ENCODE measurements at places on chromosomes 16 and 17. TPM values are rescaled to one million over a fixed set of nuclear protein-coding genes. Genes with fewer than 3 reads are reported as not detected.

GRCh38 chr16:73068541-73069401 lies 20.8 kb upstream of the ZFHX3 start:
- no peaks in the 10 kb centered on the region for H3K36me3 ChIP-seq
- H3K4me3 ChIP-seq, result peak overlapping the region; percentile 51
- H3K27ac ChIP-seq, result peak overlapping the region; percentile 98
- peak; percentile 84 for DNase-seq
- H3K4me1 ChIP-seq, result peaks cover 45% of the 10 kb centered on the region

- no peaks in the 10 kb centered on the region for H3K36me3 ChIP-seq
- H3K27me3 ChIP-seq, result peaks cover 9% of the 10 kb centered on the region
- H3K4me1 ChIP-seq, result no peaks in the 10 kb centered on the region
- no peak overlapping the region for H3K27ac ChIP-seq
- no peak overlapping the region for H3K4me3 ChIP-seq
- DNase-seq, result no peak
Measured at GRCh38 chr16:88747588-88748301, 37.3 kb downstream of the PIEZO1 start.

GRCh38 chr16:70664325-70665112 lies 18.2 kb downstream of the IL34 start:
- no peaks in the 10 kb centered on the region for H3K27me3 ChIP-seq
- H3K4me3 ChIP-seq, result no peak overlapping the region
- no peaks in the 10 kb centered on the region for H3K4me1 ChIP-seq
- DNase-seq, result no peak
- H3K36me3 ChIP-seq, result peaks cover 10% of the 10 kb centered on the region

- peaks cover 48% of the 10 kb centered on the region for H3K4me1 ChIP-seq
- no peaks in the 10 kb centered on the region for H3K27me3 ChIP-seq
- DNase-seq, result no peak
- no peaks in the 10 kb centered on the region for H3K36me3 ChIP-seq
- no peak overlapping the region for H3K27ac ChIP-seq
- H3K4me3 ChIP-seq, result no peak overlapping the region
Measured at GRCh38 chr17:78672005-78672404, 94.8 kb upstream of the DNAH17 start.

- H3K4me3 ChIP-seq, result no peak overlapping the region
- no peak for DNase-seq
- H3K4me1 ChIP-seq, result peaks cover 82% of the 10 kb centered on the region
- H3K27ac ChIP-seq, result peak overlapping the region; percentile 62
- H3K27me3 ChIP-seq, result no peaks in the 10 kb centered on the region
- no peaks in the 10 kb centered on the region for H3K36me3 ChIP-seq
Measured at GRCh38 chr17:77184474-77184873, 43.7 kb downstream of the SEC14L1 start.

- H3K4me1 ChIP-seq, result peaks cover 13% of the 10 kb centered on the region
- peak within 1 kb of the TSS; percentile 79 for H3K27ac ChIP-seq
- H3K4me3 ChIP-seq, result peak within 1 kb of the TSS; percentile 71
- peak; percentile 86 for DNase-seq
- peaks cover 5% of the 10 kb centered on the region for H3K36me3 ChIP-seq
Measured at GRCh38 chr17:43125133-43125966, at the start of gene BRCA1. BRCA1 (minus strand) TSS chr17:43125364; CDS start chr17:43124096, 1,268 bp downstream.

GRCh38 chr16:29024278-29024677 lies 39.4 kb downstream of the LAT start:
- no peak for DNase-seq
- H3K4me1 ChIP-seq, result no peaks in the 10 kb centered on the region
- H3K27me3 ChIP-seq, result peaks cover 12% of the 10 kb centered on the region
- no peak overlapping the region for H3K27ac ChIP-seq

GRCh38 chr17:14198013-14198412 lies 38.6 kb downstream of the CDRT15 start:
- no peak overlapping the region for H3K27ac ChIP-seq
- H3K4me1 ChIP-seq, result peaks cover 3% of the 10 kb centered on the region
- H3K27me3 ChIP-seq, result no peaks in the 10 kb centered on the region
- H3K36me3 ChIP-seq, result no peaks in the 10 kb centered on the region

GRCh38 chr16:14456793-14457481 lies 173.1 kb downstream of the PARN start:
- no peak for DNase-seq
- no peak overlapping the region for H3K27ac ChIP-seq
- H3K27me3 ChIP-seq, result no peaks in the 10 kb centered on the region

GRCh38 chr16:82621781-82622180 lies 5.0 kb upstream of the CDH13 start:
- H3K27ac ChIP-seq, result no peak overlapping the region
- no peaks in the 10 kb centered on the region for H3K27me3 ChIP-seq
- H3K4me3 ChIP-seq, result no peak overlapping the region
- no peak for DNase-seq

- no peaks in the 10 kb centered on the region for H3K4me1 ChIP-seq
- no peaks in the 10 kb centered on the region for H3K27me3 ChIP-seq
- H3K27ac ChIP-seq, result no peak overlapping the region
- no peak overlapping the region for H3K4me3 ChIP-seq
- no peak for DNase-seq
- no peaks in the 10 kb centered on the region for H3K36me3 ChIP-seq
Measured at GRCh38 chr17:8955021-8955959, 10.2 kb downstream of the PIK3R5 start.

DNA sequence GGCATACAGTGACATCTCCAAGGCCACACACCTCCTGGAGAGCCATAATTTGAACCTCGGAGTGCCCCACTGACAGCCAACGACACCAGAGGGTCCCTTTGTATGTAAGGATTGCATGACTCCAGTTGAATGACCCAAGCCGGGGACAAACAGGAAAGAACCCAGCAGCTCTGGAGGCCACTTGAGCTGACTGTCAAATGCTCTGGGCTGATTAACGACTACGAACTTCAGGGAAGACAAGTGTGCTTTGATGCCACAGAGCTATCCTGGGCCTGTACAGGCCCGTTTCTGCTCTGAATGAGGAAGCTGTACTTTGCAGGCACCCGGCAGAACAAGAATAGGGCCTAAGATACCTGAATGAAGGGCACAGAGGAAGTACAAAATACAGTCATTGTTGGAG lies 404.6 kb downstream of the SLC39A11 start:
- H3K4me3 ChIP-seq, result no peak overlapping the region
- no peak for DNase-seq
- no peaks in the 10 kb centered on the region for H3K27me3 ChIP-seq

DNA sequence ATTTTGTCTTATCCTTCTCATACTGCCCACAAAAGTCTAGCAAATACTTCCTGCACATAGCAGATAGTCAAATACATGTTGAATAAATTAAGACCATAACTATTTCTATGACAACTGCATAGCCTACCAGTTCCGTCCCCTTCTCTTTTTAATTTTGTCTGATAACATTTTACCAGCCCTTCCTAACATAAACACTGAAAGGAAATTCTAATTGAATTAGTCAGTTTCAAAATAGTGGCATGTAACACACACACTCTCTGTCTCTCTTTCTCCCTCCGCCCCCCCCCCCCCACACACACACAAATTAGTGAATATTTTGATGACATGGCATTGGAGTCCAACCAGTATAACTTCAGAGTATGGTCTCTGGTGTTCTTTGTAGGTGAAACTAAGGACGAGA lies 41.8 kb downstream of the TNRC6C start:
- no peak for DNase-seq
- H3K4me1 ChIP-seq, result peaks cover 53% of the 10 kb centered on the region
- peak overlapping the region; percentile 56 for H3K27ac ChIP-seq
- H3K27me3 ChIP-seq, result no peaks in the 10 kb centered on the region

GRCh38 chr17:50817838-50818237 lies 17.5 kb upstream of the WFIKKN2 start:
- H3K27ac ChIP-seq, result no peak overlapping the region
- no peak overlapping the region for H3K4me3 ChIP-seq
- H3K4me1 ChIP-seq, result no peaks in the 10 kb centered on the region
- H3K27me3 ChIP-seq, result no peaks in the 10 kb centered on the region
- H3K36me3 ChIP-seq, result no peaks in the 10 kb centered on the region

DNA sequence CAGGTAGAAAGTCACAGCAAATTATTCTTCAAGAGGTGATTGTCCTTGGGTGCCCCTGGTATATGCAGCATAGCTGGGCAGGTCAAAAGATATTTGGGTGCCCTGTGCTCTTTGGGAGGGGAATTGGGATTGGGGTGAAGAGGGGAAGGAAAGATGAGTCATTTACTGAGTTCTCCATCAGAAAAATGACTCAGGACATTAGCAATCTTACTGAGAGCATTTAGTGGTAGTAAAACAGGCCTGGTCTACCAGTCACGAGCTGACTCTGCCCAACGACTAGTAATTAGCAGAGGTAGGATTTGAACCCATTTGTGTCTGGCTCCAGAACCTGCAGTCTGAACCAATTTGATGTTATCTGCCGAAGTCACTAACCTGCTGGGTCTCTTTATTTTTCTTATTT lies 6.0 kb upstream of the GRIN2A start:
- no peak overlapping the region for H3K27ac ChIP-seq
- H3K4me3 ChIP-seq, result no peak overlapping the region
- H3K27me3 ChIP-seq, result peaks cover 2% of the 10 kb centered on the region
- no peaks in the 10 kb centered on the region for H3K36me3 ChIP-seq
- H3K4me1 ChIP-seq, result no peaks in the 10 kb centered on the region

- peak overlapping the region; percentile 72 for H3K4me3 ChIP-seq
- peak; percentile 72 for DNase-seq
- peak overlapping the region; percentile 88 for H3K27ac ChIP-seq
Measured at GRCh38 chr17:17783825-17784656, 52.7 kb downstream of the SREBF1 start.

DNA sequence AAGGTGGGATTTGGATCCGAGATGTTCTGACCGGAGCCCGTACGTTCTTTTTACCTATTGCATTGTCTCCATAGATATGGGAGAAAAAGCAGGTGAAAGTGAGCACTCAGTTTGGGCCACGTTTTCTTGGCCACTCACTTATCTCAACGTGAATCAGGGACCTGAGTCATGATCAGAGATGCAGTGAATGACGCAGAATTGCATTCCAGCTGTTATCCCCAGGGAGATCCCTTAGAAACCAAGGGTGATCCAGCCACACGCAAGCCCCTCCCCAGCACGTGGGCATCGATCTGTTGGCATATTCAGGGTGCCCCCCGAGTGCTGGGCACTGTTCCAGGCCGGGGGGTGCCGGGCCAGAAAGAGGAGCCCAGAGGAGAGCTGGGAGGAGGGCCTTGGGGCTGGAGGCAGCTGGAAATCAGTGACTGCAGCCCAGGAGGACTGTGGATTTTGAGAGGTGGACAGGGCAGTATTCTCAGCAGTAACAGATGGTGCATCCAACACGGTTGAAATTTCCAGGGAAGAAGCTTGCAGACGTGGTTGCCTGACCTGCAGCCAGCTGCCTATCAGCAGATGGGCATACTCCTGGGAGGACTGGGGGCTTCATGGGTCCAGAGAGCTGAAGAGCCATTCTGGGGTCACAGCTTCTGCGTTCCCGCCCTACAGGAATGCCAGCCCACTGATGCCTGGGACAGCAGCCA lies 87.2 kb upstream of the CACNG5 start:
- no peak overlapping the region for H3K4me3 ChIP-seq
- H3K27ac ChIP-seq, result no peak overlapping the region
- peaks cover 6% of the 10 kb centered on the region for H3K36me3 ChIP-seq
- H3K27me3 ChIP-seq, result no peaks in the 10 kb centered on the region
- DNase-seq, result no peak

- H3K27ac ChIP-seq, result no peak overlapping the region
- no peaks in the 10 kb centered on the region for H3K36me3 ChIP-seq
- H3K27me3 ChIP-seq, result peaks cover 33% of the 10 kb centered on the region
- no peak for DNase-seq
Measured at GRCh38 chr17:48307814-48308411, 122.1 kb downstream of the SKAP1 start.

DNA sequence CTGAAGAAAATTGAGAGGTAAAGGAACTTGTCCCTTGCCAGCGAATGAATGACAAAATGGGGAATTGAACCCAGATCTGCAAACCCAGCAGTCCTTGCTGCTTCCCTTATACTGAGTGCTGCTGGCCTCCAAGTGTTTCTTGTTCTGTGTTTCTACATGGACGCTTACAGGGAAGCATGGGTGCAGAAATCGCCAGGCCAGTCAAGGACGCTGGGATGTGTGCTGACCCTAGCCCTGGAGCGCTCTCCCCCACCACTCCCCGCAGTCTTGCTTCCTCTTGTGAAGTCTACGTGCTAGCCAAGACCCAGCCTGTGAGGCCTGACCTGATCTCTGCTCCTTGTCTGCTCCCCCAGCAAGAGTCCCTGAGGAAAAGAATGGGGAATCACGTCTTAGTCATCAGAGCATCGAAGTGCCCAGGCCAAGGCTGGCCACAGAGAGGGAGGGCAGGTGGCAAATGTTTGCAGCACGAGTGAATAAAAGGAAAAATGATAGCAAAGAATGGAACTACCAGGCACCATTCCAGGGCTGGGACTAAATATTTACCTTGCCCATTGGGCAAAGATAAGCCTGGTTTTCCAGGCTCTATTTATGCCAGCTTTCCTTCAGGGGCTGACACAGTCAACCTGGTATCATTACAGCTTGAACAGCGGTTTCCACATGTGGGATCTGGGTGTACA lies 17.4 kb downstream of the CA4 start:
- DNase-seq, result no peak
- peaks cover 4% of the 10 kb centered on the region for H3K4me1 ChIP-seq
- H3K4me3 ChIP-seq, result no peak overlapping the region
- H3K27ac ChIP-seq, result no peak overlapping the region

- no peak overlapping the region for H3K4me3 ChIP-seq
- peaks cover 38% of the 10 kb centered on the region for H3K4me1 ChIP-seq
- DNase-seq, result peak; percentile 47
Measured at GRCh38 chr17:80858301-80859001, 133.2 kb upstream of the CHMP6 start.

The BRIP1 gene
- 0.20 TPM for total RNA-seq

The DRC3 gene
- 1.8 TPM for total RNA-seq

The SLC35G6 gene
- not detected for total RNA-seq

The ST6GALNAC1 gene
- total RNA-seq, result 0.42 TPM

The MAPT gene
- total RNA-seq, result 212 TPM

The SPATA22 gene
- not detected for total RNA-seq

The CAVIN1 gene
- 122 TPM for total RNA-seq

The SAMD14 gene
- 1.0 TPM for total RNA-seq

The ESRP2 gene
- not detected for total RNA-seq

The TBX21 gene
- 0.25 TPM for total RNA-seq

The IGSF6 gene
- 1.7 TPM for total RNA-seq

The USP43 gene
- not detected for total RNA-seq

The TP53TG3B gene
- total RNA-seq, result not detected

The WFIKKN1 gene
- 0.30 TPM for total RNA-seq

The VMO1 gene
- 0.44 TPM for total RNA-seq
